Left lobe of liver (tissue), 2 donors: ENCODE measurements at places on chromosomes 5 and 9.

DNA sequence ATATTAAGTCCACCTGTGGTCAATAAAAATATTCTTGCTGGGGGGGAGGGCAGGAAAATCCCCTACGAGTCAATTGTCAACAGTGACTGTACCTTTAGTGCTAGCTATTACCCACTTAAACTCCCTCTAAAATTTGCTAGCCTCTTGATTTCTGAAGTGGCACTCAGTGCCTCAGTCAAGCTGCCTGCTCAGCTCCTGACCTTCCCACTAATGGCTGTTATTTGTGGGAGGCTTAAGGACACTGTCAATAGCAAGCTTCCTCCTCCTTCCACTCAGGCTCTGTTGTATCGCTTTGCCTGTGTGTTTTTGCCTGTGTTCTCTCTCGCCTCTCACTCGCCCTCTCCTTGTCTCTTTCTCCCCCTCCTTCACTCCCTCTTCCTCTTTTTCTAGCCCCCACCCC, 140.8 kb downstream of the BNC2 start:
- no peak for DNase-seq

DNA sequence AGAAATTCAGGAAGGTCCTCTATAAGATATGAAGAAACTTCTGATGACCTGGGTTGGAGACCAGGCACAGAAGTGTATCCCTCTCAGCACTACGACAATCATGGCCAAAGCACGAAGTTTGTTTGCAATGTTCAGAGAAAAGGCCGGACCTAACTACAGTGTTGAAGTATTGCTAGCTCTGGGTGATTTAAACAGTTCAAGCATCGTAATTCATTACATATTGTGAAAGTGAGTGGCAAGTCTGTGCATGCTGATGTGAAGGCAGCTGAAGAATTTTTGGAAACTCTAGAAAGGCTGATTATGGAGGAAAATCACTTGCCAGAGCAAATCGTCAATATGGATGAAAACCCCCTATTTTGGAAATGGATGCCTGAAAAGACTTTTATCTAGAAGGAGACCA, 67.2 kb upstream of the PANK3 start:
- DNase-seq: no peak

DNA sequence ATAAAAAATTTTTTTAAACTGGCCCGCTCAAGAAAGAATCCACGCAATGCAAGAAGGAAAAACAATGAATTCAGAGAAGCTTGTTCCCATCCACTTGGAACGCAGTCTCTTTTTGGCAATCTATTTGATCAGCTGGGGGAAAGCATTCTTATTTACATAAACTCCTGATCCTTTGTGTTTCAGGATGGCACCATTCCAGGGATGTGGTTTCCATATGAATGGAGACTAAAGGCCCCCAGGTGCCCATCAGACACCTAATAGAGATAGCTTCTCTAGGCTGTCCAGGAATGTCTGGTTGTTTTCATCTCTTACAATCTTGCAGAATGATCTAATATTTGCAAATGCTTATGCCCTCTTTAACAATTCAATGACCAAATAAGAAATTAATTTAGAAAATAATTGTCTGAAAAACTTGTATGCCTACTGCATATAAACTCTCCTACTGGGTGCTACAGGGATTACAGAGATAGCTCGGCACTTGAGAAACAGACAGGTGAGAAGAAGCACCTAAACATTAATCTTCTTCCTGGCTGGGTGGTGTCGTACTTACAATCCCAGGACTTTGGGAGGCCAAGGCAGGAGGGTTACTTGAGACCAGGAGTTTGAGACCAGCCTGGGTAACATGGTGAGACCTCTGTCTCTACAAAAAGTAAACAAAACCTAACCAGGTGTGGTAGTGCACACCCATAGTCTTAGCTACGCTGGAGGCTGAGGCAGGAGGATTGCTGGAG, 3.0 kb upstream of the RASGRF2 start:
- no peak for DNase-seq

DNA sequence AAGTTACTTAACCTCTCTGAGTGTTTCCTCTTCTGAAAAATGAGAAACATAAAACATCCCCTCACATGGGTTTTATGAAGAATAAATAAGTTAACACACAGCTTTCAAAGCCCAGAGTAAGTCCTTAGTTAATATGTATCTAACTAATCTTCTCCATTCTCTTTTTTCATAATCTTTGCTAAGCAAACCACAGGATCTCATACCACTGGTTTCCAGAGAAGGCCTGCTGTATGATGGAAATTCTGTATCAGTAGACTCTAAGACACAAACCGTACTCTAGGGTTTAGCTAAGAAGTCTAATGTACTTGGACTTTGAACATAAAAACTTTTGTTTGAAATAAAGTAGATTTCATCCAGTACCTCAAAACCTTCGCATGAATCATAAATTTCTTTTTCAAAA, 307.9 kb downstream of the SPOCK1 start:
- no peak for DNase-seq

GRCh38 chr5:87899208-87899661, 369.4 kb downstream of the TMEM161B start:
- DNase-seq: no peak

- DNase-seq: no peak
Measured at GRCh38 chr5:142823126-142823525, 52.9 kb downstream of the ARHGAP26 start.

DNA sequence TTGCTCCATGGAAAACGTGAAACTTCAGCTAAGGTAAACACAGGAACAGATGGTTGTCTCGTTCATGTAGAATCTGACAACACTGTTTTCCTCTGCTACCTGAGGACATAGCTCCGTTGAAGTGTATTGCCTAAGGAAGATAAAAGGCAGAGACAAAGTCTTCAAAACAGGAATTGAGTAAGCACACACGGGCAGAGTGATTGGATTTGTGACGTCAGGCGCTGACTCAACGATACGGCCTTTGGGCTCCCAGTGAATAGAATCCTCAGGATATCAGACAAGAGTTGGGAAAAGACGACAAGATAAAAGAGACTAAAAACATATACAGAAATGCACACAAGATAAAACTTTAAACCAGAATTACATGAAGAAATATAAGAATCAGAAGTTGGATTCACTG, 787.1 kb upstream of the CTNND2 start:
- DNase-seq: no peak
